Activated T-cell treated with anti-CD3 and anti-CD28 coated beads, Interleukin-2, amount 50 U/mL, for 1 hour (primary cell): ENCODE measurements at places on chromosomes 13 and 19.

- no peak for DNase-seq
Observed at GRCh38 chr13:104485571-104485970, 1419.4 kb upstream of the SLC10A2 start.

- no peak for DNase-seq
Observed at GRCh38 chr13:21511849-21512248, 52.7 kb upstream of the ZDHHC20 start.

DNA sequence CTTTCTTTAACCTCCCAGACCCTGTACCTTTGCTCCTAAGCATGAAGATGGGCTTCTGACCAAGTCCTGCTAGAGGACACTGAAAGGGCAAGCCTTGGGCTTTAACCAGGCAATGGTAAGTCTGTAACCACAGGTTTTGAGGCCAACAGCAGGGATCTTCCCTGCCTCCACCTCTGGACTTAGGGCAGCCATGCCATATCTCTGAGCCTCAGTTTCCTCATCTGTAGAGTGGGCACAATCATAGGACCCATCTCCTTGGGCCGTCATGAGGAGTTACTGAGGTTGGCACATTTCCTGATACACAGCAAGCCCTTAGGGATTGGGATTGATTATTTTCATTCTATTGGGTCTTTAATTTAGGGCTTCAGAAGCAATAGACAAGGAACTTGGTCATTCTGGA lies 14.7 kb downstream of the KLK1 start:
- DNase-seq, result no peak

- no peak for DNase-seq
Observed at GRCh38 chr13:105485081-105485480, 1050.4 kb downstream of the EFNB2 start.

DNA sequence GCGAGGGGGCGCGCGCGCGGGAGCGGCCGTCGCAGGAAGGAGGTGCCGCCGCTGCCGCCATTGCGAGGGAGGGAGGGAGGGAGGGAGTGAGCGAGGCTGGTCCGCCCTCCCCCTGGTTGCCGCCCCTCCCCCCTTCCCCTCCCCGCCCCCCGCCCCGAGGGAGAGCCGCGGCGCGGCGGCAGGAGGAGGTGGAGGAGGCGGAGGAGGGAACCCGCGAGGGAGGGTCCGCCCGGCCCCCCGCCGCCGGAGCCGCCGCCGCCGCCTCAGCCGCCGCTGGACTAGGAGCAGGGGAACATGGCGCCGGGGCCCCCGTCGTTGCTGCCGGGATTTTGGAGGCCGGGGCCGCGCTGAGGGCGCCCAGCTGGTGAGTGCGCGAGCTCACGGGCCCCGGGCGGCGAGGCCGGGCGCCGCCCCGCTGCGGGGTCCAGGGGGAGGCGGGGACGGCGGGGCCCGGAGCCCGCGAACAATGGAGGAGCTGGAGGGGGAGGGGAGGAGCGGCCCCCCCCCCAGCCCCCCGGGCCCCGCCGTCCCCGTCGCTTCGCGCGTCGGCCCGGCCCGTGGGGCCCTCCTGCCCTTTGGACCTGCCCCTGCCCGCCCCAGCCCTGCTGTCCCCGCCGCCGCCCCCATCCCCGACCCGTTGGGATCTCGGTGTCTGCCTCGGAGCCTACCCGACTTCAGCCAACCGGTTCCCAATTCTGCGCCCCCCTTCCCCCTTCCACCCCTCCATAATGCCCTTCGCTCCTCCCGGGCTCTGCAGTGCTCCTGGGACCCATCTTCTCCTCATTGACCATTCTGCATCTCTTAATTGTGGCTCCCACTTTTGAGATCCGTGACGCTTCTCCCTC lies at the start of gene ARHGAP35:
ARHGAP35 (plus strand) TSS at position 152 of the 845 bp plus-strand sequence. CDS start 57,679 bp downstream, outside the sequence.
- peak; percentile 36 for DNase-seq

DNA sequence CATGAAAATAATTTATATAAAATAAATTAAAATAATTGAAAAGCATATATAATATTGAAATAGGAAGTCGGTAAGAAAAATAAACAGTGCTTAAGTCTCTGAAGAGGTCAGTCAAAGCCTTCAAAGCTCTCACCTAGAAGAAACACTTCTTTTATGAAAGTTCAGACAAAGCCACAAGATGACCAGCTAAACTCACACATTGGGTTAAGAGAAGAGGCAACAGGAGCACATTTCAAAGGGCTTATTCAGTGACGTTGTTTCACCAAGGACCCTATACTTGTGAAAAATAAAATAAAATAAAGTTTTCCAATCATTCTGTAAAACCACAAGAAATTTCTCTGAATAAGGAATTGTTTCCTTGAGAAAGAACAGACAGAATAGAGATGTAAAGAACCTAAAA lies 2.5 kb upstream of the ITM2B start:
- DNase-seq, result no peak

DNA sequence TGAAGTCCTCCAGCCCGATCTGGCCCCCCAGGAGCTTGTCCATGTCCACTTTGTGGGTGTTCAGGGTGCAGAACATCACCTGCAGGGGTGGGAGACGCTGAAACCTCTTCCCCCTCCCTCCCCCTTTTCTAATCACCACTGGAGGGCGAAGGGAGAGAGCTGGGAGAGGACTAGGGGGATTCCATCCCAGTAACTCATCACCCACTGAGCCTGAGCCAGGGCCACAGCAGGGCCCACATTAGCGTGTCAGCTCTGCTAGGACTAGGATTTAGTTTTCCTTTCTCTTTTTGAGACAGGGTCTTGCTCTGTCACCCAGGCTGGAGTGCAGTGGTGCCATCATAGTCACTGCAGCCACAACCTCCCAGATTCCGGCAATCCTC lies 5.5 kb upstream of the PTGER1 start:
- no peak for DNase-seq

DNA sequence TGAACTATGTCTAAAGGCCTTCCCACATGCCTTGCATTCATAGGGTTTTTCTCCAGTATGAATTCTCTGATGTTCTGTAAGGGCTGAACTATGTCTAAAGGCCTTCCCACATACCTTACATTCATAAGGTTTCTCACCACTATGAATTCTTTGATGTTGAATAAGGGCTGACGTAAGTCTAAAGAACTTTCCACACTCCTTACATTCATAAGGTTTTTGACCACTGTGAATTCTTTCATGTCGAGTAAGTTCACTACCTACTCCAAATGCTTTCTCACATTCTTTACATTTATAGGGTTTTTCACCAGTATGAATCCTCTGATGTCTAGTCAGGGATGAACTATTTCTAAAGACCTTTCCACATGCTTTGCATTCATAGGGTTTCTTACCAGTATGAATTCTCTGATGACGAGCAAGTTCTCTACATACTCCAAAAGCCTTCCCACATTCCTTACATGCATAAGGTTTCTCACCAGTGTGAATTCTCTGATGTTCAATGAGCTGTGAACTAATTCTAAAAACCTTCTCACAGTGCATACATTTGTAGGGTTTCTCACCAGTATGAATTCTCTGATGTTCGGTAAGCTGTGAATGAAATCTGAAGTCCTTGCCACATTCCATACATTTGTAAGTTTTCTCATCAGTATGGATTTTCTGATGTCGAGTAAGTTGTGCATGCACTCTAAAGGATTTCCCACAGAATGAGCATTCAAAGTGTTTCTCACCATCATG lies 19.1 kb upstream of the ZNF260 start:
- no peak for DNase-seq

- no peak for DNase-seq
Observed at GRCh38 chr19:33219261-33219815, 6.3 kb downstream of the SLC7A10 start.

DNA sequence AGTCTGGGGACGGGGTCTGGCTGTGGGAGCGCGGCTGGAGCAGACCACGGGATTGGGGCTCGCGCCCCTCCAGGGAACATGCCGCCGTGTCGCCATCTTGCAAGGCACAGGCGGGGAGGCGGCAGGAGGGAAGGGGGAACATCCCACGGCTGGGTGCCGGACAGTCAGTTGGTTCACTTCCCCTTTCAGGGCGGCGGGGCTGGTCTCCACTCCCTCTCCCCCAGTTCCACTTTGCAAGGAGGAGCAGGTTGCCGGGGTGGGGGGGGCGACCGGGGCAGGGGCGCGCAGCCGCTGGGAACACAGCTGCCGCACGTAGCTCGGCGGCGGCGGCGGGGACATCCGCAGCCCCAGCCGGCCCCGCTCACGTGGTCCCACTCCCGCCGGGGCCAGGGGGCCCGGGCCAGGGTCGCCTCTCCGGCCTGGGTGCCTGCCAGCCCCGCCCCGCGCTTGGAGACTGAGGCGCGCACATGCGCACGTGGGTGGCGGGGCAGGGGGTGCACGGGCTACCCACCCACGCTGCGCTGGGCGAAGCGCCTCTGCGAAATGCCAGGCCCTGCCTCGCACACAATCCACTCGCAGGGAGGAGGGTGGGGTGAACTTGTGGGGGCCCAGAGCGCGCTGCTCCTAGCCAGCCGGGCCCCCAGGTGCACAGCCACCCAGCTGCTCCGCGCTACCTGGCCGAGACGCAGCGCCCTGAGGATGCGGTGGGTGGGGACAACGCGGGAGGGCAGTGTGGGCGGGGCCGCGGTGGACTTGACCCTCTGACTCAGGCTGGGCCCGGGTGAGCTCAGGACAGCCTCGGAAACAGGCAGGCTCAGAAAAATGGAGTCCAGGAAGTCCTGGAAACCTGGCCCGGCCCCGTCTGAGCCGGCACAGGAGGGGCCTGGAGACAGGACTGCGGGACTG lies 6.4 kb downstream of the KLF16 start:
- peak; percentile 61 for DNase-seq

DNA sequence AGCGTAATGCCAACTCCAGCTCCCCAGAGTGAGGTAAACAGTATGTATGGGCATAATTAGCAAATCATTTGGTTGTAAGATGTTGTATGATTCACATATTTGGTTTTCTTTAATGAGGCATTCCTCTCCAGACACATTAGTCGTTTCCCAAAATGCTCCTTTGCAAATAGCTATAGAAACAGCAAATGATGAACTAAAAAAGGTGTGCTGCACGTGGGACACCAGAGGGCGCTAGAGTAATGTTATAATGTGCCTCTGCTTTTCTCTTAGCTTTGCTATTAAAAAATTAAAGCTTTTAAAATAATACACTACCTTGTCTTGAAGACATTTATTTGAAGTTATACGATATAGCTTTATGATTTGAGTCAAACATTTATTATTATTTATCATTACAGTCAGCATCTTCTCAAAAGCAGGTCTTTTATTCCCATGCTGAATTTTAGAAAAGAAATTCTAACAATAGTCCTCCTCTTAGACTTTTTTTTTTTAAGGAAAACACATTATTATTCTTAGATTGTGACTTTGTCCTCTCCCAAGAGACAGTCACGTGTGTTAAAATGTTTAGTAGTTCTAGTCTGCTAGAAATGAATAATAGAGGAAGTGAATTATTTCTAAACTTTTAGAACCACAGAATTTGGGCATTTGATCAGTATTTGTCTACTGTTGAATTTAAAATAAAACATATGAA lies 121.6 kb upstream of the FRY start:
- no peak for DNase-seq

DNA sequence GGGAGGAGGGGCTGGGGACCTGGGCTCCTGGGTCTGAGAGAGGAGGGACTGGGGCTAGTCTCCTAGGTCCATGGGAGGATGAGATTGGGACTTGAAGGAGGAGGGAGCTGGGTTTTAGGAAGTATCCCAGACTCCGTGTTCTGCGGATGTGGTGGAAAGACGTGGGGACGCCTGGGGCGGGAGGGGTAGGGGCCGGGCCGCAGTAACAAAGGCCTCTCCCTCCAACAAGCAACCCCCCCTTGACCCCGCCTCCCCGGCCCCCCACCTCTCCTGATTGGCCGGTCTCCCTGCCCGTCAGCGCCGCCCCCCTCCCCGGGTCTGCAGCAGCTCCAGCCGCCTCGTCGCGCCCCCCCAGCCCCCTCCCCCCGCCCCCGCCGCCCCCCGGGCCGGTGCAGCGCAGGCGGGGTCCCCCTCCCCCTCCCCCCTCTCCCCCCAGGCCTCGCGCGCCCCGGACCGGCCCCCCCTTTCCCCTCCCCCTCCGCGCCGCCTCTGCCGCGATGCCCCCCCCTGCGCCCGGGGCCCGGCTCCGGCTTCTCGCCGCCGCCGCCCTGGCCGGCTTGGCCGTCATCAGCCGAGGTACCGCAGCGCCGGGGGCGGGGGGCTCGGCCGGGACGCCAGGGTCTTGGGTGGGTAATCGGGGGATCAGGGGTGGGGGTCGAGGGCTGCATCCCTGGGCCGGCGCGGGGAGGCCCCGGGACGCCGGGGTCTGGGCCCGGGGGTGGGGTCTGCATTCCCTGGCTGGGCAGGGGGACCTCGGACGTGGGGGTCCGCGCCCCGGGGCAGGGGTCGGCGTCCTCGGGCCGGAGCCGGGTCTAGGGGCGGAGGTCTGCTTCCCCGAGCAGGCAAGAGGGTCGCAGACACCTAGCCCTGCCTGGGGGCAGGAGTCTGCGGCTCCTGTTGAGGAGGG lies at the start of gene IGLON5:
IGLON5 (plus strand) TSS at position 294 of the 907 bp plus-strand sequence; CDS start at position 498, 204 bp downstream.
- DNase-seq, result no peak

GRCh38 chr19:13029893-13030292 lies 34.6 kb downstream of the NFIX start:
- no peak for DNase-seq

- no peak for DNase-seq
Observed at GRCh38 chr19:30135093-30135757, 193.2 kb downstream of the URI1 start.

- no peak for DNase-seq
Observed at GRCh38 chr13:47455626-47456025, 545.4 kb downstream of the SUCLA2 start.

GRCh38 chr19:47036097-47036651 lies 12.2 kb downstream of the TMEM160 start:
- no peak for DNase-seq

DNA sequence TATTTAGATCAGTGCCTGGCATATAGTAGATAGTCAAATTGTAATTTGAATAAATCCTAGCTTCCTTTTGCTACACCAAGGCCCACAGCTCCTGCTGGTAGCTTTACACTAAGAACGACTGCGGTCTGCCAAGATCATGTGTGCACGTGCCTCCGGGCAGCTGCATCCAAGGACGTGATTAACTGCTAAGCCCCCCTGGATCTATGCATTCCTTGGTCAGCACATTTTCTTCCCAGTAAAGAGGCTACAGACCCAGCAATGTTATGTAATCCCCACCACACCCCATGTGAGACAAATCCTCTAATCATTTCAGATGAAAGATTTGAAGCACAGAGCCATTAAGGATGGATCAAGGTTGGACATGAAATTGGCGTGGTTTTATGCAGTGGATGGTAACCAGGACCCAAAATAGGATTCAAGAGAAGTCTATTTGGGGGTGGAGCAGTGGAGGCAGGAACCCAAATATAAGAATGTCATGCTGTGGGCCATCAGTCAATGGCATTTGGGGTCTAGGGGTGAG lies 65.2 kb upstream of the PEG3 start:
- no peak for DNase-seq

DNA sequence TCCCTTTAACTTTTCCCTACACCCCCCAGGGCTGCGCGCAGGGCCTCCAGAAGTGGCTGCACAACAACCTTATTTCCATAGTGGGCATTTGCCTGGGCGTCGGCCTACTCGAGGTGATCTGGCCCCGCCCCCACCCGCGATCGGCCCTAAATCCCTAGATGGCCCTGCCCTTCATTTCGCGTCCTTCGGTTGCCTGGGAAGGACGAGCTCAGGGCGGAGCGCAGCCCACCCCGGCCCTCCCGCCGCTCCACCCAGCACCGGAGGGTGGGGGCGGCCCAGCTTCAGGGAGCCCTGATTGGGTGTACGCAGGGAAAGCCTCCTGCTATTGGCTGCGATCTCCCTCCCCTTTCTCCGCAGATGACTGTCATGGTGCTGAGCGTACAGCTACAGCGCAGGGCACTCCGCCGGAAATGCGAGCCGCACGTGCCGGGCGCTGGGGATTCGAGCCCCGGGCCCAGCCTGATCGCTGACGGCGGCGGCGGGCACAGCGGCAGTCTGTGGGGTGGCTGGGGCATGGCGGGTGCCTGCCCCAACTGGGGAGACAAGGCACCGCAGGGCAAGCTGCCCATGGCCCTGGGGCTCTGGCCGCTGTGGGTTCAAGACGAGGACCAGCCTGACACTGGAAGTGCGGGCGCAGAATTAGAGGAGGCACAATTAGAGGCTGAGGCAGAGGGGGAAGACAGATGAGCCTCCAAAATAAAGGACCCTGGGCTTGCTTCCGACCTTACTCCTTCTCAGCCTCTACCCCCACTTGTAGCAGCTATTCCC lies 4.3 kb downstream of the CD37 start:
- DNase-seq, result no peak
